ENCODE measurements at places on chromosomes 2 and 18.

- DNase-seq, result no peak
Observed at GRCh38 chr18:2954869-2955645, 57.9 kb downstream of the LPIN2 start.

DNA sequence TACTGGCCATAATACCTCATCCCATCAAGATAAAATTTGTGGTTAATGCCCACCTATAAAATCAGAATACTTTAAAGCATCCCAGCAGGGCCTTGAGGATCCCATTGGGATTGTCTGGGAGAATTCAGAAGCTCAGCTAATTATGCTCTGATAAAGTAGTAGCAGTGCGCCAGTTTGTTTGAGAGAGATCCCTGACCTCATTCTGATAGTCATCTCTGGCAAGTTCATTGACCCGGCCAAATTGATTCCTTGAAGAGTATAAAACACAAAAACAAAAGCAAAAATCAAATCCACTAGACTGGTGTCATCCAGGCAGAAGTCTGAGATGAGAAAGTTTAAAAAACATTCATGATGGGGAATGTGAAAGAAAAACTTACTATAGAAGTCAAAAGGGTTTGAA, 14.1 kb downstream of the ABCG5 start:
- DNase-seq, result no peak

- DNase-seq, result no peak
Observed at GRCh38 chr2:172196768-172197431, 94.2 kb upstream of the DLX2 start.

DNA sequence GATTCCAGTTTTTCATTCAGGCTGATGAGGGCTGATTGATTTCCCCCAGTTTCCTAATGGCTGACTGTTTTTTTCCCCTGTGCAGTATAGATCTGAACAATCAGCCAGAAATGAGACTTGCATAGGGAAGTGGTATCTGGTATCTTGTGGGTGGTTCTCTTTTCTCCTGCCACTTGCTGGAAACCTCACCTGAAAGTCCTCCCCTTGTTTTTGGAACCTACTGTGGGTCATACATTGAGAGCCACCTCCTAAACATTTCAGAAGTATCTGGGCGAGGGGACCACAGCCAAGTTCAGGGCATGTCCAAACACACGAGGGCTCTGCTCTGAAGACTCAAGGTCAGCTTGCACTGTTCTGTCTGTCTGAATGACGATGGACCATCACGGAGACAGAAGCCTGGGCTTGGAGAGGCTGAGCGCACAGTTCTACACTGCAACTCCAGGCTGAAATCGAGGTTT, 19.3 kb downstream of the ALPK2 start:
- no peak for DNase-seq

GRCh38 chr2:128468186-128468920, 149.7 kb upstream of the HS6ST1 start:
- no peak for DNase-seq

GRCh38 chr2:12416600-12416999, 300.1 kb upstream of the TRIB2 start:
- DNase-seq, result peak; percentile 78

GRCh38 chr18:459814-460593, 40.5 kb downstream of the COLEC12 start:
- no peak for DNase-seq

DNA sequence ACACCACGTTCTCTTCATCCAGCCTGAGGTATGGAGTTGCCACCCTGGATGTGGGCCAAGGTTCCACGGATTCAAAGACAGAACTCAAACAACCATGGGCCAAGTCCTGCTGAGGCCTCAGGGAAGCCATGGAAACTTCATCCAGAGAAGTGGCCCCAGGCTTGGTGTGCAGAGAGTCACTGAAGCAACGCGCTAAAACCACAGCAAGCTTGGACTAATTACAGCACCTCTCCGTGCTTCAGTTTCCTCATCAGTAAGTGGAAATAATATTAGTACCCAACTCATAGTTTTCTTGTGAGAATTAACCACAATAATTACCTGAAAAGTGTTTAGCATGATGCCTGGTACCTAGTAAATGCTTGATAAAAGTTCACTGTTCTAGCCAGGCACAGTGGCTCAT, 19.2 kb upstream of the AP1S3 start:
- no peak for DNase-seq

DNA sequence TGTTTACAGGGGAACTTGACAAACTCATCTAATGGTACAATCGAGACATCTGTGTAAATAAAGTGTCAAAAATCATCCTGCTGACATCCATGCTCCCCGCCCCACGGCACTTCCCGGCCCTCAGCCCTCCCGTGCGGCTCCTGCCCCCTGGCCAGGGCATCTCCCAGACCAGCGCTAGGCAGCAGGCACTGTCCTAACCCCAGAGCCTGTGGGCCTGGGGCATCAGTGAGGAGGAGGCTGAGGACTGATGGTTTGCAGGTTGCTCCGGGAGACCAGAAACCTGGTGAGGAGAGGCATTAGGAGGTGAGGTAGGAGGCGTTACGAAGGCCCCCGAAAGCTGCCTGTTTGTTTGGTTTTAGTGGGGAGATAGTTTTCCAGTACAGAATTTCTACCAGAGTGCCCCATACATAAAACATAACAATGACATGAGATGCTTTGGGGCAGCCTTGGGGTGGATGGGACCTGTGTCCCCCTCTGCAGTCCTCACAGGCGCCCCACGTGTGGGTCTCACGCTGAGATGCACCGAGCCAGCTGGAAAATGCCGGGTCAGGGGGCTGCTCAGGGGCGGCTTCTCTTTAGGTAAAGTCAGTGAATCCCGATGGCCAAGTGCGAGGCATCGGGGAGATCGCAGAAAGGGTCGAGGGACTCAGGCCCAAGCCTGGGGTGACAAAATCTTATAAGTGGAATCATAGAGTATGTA, 114.2 kb downstream of the RTP5 start:
- no peak for DNase-seq

- no peak for DNase-seq
Observed at GRCh38 chr2:171878481-171878993, 15.5 kb downstream of the SLC25A12 start.

- DNase-seq, result no peak
Observed at GRCh38 chr2:169964740-169965139, 137.5 kb downstream of the UBR3 start.

DNA sequence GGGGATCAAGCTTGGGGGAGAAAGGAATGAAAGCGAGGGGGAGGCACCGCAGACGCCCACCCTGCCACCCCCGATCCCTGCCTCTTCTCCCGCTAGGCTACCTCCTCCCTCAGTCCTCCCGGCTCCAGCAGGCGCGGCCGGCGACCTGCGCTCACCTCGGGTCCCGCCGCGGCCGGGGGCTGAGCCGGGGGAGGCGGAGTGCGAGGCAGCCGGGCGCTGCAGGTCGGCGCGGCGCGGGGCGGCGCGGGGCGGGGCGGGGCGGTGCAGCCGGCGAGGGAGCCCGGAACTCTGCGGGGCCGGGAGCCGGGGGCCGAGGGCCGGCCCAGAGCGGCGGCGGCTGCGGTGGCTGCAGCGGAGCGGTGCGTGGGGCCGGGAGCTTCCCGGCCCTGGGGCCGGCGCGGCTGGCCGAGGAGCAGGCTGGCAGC, 477 bp downstream of the ACVR1 start:
- peak; percentile 73 for DNase-seq

DNA sequence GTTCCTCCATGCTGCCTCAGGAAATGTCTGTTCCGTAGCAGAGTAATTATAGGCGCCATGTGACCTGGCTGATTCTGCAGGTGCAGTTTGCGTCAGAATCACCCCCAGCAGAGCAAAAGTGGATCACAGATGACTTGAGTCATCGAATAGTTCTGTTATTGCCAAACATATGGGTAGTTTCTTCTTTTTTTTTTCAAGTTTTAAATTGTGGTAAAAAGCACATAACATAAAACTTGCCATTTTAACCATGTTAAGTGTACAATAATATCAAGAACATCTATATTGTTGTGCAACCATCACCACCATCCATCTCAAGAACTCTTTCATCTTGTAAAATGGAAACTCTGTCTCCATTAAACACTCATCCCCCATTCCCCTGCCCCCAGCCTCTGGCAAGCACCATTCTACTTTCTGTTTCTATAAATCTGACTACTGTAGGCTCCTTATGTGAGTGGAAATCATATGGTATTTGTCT, 177.7 kb upstream of the TWIST2 start:
- DNase-seq, result no peak

GRCh38 chr2:199984755-199985154, 29.4 kb downstream of the MAIP1 start:
- DNase-seq, result no peak

- DNase-seq, result no peak
Observed at GRCh38 chr2:196067088-196067382, 1.6 kb downstream of the DNAH7 start.

- no peak for DNase-seq
Observed at GRCh38 chr2:9258953-9259399, 52.4 kb downstream of the ASAP2 start.

DNA sequence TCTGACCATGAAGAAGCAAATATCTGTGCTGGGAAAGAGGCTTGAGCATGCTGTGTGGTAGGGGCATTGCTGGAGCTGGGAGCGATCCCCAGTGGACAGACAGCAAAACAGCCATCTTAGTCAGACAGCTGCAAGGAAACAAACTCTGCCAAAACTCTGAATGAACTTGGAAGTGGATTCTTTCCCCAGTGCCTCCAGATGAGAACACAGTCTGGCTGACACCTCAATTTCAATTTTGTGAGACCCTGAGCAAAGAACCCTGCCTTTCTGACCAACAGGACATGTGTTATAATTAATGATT, 23.2 kb upstream of the FAP start:
- no peak for DNase-seq

DNA sequence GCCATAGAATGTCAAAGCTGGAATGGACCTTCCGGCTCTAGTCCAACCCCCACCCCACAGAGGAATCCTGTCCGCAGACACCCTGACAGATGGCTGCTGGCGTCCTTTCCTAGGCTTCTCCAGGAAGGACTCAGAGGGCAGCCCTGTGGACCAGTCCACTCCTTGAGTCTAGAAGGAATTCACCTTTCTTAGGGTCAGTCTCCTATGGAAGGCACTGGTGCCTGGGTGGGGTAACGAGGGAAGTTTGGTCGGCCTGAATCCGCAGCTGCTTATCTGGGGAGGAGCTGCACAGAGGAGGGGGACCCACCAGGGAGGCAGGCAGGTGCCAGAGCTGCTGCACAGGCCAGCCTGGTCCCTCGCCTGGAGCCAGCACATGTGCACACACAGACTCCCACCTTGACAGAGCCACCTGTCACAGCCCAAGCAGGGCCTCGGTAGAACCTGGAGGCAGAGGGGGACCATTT, 2.5 kb downstream of the DNMT3A start:
- DNase-seq, result no peak

- DNase-seq, result no peak
Observed at GRCh38 chr2:121330921-121331320, 45.9 kb upstream of the TFCP2L1 start.

DNA sequence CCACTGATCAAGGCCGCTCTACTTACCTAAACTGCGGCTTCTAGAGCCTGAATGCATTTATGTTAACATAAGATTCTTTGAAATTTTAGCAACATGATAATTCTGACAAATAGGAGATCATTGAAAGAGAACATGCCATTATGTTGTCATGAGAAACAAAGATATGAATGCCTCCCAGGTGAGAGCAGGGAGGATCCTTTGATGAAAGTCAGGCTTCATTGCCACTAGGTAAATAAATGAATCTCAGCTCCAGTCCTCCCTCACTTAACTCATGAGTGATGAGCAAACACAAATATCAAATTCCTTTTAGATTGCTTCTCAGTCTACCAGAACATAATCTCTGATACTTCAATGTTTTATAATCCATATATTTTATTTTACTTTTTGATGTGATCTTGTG, 463.2 kb upstream of the CDH7 start:
- DNase-seq, result no peak

GRCh38 chr2:172039011-172039704, 39.4 kb downstream of the METAP1D start:
- DNase-seq, result no peak

GRCh38 chr2:223837287-223838061, at the start of gene AP1S3:
Gene AP1S3, minus strand, starts transcription at chr2:223837582. Its CDS starts 132 bp downstream, at chr2:223837450.
- peak; percentile 68 for DNase-seq

- DNase-seq, result no peak
Observed at GRCh38 chr18:50372743-50373142, 2.1 kb upstream of the SKA1 start.

- DNase-seq, result no peak
Observed at GRCh38 chr18:59265974-59266369, 7.3 kb downstream of the RAX start.

DNA sequence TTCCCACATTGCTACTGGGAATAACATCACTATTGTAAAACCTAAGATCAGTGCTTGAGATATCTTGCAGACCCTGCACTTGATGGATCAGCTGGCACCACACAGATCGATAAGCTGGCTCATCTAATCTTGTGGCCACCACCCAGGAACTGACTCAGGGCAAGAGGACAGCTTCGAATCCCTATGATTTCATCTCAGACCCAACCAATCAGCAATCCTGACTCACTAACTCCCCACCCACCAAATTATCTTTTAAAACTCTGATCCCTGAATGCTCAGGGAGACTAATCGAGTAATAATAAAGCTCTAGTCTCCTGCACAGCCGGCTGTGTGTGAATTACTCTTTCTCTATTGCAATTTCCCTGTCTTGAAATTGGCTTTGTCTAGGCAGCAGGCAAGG, 11.3 kb upstream of the TEX44 start:
- no peak for DNase-seq

DNA sequence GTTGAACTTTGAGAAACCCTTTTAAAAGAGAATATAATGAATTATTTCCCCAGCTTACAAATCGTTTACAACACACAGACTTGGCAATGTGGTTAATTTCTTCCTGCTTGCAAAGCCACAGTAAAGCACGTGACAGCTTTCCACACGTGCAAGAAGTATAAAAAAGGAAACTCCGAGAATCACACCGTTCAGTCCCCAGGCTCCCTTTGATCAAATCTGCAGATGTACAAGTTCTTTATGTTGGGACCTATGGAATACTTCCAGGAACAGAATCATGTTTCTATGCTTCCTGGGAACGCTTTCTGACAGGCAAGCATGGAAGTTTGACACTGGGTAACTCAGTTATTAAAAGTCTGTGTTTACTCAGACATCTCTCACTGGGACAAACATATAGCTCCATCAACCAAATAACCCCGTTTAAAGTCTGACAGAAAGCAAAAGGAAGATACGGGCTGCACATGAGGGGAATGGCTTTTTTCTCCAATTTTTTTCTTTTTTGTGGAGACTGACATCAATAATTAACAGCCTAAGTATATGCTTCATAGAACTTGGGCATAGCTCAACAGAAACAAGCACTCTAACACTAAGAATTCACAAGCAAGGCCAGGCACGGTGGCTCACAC, 134.8 kb downstream of the EIPR1 start:
- peak; percentile 28 for DNase-seq

DNA sequence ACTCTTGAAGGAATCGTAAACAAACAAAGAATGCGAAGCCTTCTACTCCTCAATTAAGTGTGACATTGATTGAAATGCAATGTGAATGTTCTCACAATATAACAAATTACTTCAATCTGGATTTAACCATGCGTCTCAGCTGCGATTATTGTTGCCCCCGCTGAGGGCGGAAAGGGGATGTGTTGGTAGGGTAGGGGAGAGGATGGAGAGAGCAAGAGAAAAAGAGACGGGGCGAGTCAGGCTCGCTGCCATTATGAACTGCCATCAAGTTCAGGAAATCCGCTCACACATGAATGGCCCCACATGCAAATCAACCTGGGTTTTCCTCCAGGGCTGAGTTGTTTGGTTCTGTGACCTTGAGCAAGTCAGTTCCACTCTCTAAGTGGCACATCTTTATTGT, 129.8 kb downstream of the PXDN start:
- no peak for DNase-seq

GRCh38 chr18:75970212-75970611, 524.8 kb downstream of the ZNF516 start:
- no peak for DNase-seq

- no peak for DNase-seq
Observed at GRCh38 chr2:188997263-188997662, 23.1 kb downstream of the COL3A1 start.
